ENCODE measurements at places on chromosomes 6 and 20. TPM values are rescaled to one million over a fixed set of nuclear protein-coding genes. Genes with fewer than 3 reads are reported as not detected.

The DEFB132 gene
- total RNA-seq, result not detected

DNA sequence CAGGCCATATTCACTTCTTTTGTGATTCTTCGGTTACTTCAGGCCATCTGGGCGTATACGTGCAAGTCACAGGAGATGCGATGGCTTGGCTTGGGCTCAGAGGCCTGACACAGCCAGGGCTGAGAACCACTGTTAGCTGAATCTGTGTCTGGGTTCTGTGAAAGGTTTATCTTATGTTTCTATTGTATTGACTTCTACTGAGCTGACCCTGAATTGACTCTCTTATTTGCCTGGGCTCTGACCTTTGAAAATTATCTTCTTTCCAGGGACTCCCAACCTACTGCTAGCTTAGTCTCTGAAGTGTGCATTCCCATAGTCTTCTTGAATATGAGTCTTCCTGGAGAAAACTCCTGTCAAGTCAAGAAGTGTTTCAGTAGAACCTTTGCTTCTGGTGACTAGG, 226.4 kb upstream of the SOX4 start:
- no peak for DNase-seq

The VSX1 gene
- total RNA-seq, result not detected

DNA sequence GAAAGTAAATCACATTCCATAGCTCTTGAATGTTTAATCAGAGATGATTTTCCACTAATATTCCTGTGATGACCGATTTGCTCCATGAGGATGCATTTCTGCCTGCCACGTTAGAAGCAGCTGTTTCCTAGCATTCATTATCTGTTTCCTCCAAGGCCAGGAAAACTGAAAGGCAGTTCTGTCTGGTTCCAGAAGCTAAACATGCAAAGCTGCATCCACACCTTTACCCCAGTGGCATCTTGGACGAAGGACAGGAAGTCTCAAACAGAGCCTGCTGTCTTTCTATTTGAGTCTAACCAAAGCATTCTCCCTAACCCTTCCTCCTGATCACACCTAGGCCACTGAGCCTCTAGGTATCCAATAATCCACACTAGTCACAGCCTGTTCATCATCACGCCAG, 27.6 kb downstream of the CNKSR3 start:
- DNase-seq, result no peak

DNA sequence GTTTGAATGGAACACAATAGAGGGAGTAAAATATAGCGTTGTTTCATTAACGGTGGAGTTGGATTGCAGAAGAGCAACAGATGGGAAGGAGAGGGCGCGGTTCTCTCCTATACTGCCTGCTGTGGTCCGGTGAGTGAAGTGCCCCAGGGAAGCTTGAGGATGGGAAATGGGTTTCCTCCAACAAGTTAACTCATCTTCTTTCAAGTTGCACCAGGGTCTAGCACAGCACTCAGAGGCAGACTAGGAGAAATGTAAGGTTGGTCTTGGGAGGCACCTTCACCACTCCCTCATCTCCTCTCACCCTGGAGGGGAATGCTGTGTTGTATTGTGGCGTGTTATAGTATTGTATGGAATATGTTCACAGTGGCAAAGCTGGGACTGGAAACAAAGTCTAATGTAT, 96.9 kb upstream of the SLC24A3 start:
- no peak for DNase-seq

The ZNF133 gene
- total RNA-seq, result 10.8 TPM

- DNase-seq, result no peak
These were observed 1.6 kb downstream of the RAET1G start for GRCh38 chr6:149921361-149921760.

The PHACTR1 gene
- 3.3 TPM for total RNA-seq

GRCh38 chr6:133240511-133241085, 559 bp upstream of the EYA4 start:
- DNase-seq, result peak; percentile 53

DNA sequence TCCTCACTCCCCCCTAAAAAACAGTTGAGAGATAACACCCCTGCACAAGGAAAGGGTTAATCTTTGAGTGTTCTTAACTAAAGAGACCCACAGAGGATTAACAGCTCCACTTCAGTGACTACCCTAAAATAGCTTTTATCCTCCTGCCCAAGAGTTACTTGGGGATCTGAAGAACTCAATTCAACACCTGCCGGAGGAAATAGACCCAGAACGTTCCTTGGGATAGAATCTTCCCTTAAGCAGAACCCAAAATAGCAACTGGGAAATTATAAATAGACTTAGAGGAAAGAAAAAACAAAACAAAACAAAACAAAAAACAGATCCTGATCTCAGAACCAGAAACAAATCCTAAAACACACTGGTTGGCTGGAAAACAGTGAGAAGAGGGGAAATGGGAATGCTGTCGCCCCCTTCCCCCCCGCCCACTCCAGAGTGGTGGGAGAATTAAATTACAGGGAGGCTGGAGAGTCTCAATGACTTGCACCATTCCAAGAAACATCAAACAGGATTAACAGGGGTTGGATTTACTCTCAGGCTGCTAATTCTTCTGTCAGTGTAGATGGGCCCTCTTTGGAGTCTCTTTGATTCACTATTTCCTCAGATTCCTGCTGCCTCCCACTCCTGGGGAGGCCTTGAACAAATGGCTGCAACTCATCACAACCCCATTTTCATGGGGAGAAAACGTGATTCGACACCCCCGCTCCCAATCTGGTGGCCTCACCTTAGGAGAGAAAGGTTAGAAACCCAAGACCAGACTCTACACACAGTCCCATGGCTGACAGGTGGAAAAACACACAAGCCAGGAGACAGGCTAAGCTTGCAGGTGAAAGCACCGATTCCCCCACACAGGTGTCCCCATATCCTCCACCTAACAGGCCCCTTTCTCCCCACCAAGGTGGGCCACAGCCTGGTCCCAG, 1.4 kb downstream of the PLAGL2 start:
- DNase-seq, result no peak

GRCh38 chr20:60306105-60306504, 347.9 kb downstream of the CDH26 start:
- no peak for DNase-seq

DNA sequence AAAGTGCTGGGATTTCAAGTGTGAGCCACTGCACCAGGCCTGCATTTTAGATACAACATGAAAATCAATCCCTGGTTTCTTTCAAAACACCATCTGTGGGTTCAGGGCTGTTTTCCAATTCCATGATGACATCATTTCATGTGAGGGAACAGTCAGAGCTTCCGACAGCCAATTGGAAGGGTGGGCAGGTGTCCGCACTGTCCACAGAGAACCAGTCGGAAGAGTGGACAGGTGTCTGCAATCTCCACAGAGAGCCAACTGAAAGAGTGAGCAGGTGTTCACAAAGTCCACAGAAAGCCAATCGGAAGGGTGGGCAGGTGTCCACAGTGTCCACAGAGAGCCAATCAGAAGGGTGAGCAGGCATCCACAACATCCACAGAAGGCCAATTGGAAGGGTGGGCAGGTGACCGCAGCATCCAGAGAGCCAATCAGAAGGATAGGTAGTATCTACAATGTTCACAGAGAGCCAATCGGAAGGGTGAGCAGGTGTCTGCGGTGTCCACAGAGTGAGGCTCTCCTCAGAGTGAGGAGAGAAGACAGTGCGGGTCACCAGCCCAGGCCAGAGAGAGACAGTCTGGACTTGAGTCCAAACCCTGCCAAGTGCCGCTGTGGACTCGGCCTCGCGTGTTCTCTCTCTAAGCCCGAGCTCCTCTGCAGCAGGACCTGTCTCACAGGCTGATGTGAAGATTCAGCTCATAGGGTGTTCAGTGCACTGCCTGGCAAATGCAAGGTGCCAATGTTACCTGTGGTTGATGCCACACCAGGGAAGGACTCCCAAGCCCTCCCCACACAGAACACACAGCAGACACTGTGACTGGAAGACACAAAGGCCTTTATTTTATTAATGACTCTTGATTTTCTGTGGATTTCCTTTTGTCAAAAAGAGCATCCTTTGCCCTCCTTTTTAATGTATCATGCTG, 57.3 kb downstream of the DLL1 start:
- no peak for DNase-seq

GRCh38 chr6:45917439-45917838, 98.2 kb downstream of the CLIC5 start:
- DNase-seq, result no peak

DNA sequence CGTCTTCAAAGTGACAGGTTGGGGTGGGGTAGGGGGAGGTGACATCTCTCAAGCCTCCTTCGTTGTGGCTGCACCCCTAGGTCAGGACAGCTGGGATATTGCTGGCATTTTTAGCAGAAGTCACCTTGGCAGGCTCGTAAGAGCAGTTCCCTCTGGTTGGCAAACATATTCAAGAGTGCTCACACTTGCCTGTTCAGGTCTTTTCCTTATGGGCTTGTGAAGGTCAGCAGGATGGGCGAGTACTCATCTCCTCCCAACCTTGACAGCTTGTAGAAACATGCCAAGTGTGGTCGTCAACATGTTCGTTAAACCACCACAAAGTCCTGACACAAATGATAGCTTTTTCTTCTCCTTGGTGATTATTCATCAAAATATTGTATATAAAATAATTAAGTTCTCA, 113.6 kb downstream of the HDGFL1 start:
- no peak for DNase-seq

The RCAN2 gene
- 1.0 TPM for total RNA-seq

Measured in H4 (cell line).